ENCODE measurements at places on chromosomes 6 and 20.

DNA sequence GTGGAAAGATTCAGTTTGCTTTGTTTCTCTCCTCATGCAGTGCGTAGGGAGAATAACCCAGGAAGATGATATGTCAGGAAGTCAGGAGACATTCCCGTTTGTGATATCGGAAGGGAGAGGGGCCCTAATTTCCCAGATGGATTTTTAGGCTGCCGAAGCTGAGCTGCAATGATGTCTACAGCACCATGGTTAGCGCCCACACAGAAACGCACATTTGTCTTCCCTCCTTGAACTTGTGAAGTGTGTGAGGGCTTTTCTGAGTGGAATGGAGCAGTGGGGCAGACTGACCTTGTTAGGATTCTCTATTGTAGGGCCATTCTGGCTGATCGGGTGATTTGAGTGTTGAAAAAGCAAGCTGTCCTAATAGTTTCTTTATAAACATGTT is 191.3 kb upstream of the ARG1 start:
- DNase-seq, result no peak

DNA sequence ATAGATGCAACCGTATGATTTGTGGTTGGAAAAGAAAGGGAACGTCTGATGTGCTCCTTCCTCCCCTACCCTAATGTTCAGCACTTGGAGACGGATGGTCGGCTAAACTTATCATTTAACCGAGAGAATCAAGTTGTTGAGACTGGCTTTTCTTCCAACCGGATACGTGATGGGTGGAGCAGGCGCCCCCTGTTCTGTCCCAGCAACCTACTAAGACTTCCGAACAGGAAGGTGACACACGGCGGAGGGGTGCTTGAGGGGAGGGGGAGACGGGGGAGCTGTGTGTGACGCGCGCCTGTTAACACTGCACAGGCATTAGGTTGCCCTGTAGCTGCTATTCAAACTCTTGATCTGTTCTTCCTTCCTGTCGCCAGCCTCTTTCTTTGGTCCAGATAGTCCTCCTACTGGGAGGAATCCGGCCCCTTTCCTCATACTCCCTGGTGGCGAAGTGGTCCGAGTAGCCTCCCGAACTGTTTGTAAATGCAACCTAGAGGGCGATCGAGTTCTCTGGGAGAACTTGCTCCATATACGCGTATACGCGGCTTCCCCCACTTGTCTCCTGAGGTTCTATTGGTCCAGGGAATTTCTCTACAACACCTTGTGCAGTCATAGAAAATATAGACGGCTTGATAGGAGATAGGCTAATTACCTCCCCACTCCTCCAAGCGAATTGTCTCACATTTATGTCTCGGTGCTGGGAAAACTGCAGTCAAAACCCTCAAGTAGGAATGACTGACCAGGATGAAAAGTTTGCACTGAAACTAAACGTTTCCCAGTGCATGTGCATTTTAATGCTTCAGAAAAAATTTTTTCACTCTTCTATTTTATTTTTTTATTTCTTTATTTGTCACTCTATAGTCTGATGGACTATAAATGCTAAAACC is 126.0 kb upstream of the SLC2A12 start:
- DNase-seq, result peak; percentile 92

GRCh38 chr6:131877999-131878789 is 70.4 kb downstream of the ENPP1 start:
- no peak for DNase-seq

GRCh38 chr6:143964674-143965081 is 43.4 kb downstream of the PLAGL1 start:
- no peak for DNase-seq

GRCh38 chr6:164121527-164121926 is 707.0 kb downstream of the QKI start:
- DNase-seq, result no peak

GRCh38 chr20:24766826-24767622 is 182.0 kb upstream of the CST7 start:
- no peak for DNase-seq

GRCh38 chr6:402901-403658 is 11.5 kb downstream of the IRF4 start:
- no peak for DNase-seq

DNA sequence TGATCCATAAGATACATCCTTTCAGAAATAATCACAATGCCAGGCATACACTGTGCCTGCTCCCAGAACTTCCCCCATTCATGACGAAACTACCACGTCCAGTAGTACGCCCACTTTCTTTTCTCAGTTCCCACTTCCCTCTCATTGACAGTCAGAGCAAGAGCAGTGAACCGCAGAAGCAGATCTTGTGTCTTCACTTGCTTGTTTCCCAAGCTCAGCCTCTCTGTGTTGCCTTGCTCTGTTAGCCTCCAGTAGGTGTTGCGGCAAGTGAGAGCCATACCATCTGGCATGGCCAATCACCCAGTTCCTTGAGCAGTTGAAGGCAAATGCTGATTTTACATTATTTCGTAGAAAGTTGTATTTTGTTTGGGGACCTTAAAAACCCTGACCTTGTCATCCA is 11.7 kb downstream of the UST start:
- peak; percentile 97 for DNase-seq

DNA sequence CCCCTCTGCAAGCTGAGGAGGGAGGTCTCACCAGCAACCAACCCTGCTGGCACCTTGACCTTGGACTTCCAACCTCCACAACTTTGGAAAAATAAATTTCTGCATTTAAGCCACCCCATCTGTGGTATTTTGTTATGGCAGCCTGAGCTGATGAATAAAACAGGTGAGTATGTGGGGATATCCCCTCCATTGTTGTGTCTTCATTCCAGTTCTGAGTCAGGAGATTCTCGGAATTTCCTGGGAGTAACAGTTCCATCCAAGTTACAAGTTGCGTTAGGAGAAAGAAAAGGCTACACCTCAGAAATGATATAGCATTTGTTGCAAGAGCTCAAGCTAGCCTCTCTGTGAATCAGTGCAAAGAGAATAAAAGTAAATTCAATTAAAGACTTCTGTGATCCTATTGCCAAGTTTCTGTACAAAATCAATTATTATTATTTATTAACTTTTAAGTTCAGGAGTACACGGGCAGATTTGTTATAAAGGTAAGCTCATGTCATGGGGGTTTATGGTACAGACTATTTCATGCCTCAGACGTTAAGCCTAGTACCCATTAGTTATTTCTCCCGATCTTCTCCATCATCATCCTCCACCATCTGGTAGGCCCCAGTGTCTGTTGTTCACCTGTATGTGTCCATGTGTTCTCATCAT is 153.0 kb downstream of the NKAIN2 start:
- DNase-seq, result no peak

Data from inflammatory macrophage treated with lipopolysaccharide for 1 hour (primary cell).